ENCODE measurements at places on chromosomes 5 and 9.

GRCh38 chr9:114924327-114924726 is 6.1 kb downstream of the TNFSF8 start:
- DNase-seq, result no peak

GRCh38 chr9:83327323-83327722 is 210.9 kb downstream of the FRMD3 start:
- no peak for DNase-seq

- no peak for DNase-seq
Measured at GRCh38 chr5:33857037-33857436, 34.8 kb downstream of the ADAMTS12 start.

DNA sequence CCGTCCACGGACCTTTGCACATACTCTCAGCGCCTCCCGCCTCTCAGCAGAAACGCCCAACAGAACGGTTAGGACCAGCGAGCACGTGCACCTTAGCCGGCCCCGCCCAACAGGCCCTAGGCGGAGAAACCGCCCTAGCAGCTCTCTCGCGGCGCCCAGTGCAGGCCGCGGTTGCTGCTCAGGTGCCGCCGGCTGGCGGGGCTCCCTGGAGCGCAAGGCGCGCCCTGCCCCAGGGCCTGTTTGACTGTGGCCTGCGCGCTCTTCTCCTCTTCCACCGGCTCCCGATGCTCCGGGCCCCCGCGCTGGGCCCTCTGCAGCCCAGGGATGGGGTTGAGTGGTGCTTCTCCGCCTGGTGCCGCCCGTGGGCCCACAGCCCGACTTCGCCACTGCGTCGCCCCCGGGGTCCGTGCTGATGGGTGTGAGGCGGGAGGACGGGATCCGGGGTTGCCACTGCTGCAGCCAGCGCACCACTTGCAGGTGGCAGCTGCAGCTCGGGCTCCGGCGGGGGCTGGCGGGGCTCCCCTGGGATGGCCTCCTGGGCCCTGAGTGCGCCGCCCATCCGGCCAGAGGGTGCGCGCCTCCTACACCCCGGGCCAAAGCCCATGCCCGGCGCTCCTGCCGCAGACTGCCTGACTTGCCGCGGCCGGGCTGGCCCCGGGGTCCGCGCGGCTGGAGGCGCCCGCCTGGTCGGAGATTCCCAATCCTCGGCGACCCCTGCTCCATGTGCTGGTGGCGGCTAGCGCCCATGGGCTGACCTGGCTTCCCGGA is 1889.4 kb upstream of the CDH9 start:
- DNase-seq, result no peak

DNA sequence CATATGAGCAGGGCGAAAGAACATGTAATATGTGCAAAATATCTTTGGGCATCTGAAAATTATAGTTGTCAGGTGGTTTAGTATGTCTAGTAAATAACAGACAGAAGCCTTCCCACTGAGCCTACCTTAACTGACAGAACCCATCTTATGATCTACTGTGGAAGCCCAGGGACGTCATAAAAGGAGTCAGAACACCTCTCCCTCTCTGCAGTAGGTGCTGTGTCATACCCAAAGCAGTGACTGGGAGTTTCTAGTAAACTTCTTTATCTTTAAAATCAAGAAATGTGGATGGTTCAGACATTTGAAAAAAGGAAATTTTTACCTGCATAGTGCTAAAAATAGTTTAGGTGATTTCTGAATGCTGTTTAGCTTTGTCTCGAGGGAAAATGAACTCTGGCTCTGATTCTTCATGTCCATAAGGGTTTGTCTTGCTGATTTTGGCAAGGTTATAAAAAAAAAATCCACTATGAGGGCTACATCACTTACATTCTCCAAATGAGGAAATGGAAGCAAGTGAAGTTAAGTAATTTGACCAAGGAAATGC is 104.0 kb downstream of the NUDT12 start:
- DNase-seq, result no peak

GRCh38 chr9:69168709-69169217 is 5.3 kb upstream of the TJP2 start:
- DNase-seq, result peak; percentile 45

DNA sequence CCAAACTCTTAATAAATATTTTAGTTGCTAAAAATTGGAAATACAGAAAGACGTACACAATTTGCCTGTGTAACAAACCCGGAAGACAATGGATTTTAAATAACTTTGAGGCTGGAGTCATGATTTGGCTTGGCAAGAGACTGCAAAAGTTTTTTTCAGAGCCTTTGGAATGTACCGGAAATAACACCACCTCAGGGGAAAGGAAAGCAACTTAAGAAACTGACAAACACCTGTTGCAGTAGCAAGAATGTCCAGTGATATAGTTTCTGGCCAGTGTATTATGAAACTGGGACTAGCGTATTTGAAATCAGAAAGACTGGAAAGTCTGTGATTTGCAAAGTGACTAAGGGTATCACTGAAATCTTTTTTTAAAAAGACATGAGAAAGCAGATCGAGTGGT is 842 bp downstream of the MUSK start:
- DNase-seq, result no peak

- DNase-seq, result peak; percentile 39
Measured at GRCh38 chr5:119079318-119079921, 8.5 kb downstream of the DMXL1 start.

- DNase-seq, result no peak
Measured at GRCh38 chr5:67262206-67262605, 65.6 kb upstream of the CD180 start.

GRCh38 chr5:147084702-147085101 is 150.1 kb upstream of the STK32A start:
- DNase-seq, result no peak

DNA sequence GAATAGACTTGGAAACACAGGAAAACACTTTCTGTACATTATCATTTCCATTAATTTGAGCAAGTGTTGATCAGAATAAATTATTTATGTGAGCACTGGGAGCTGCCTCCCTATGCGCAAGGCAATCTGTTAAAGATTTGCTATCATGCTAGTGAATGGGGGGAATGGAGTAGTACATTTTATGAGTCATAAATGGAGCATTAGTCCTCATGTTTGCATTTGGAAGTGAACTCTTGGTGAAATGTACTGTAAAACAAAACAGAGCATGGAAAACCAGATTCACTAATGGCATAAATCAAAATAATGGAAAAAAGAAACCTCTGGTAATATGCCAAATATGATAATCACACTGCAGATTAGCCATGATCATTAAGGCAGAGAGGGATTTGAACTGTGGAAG is 40.5 kb upstream of the TMC1 start:
- DNase-seq, result no peak

DNA sequence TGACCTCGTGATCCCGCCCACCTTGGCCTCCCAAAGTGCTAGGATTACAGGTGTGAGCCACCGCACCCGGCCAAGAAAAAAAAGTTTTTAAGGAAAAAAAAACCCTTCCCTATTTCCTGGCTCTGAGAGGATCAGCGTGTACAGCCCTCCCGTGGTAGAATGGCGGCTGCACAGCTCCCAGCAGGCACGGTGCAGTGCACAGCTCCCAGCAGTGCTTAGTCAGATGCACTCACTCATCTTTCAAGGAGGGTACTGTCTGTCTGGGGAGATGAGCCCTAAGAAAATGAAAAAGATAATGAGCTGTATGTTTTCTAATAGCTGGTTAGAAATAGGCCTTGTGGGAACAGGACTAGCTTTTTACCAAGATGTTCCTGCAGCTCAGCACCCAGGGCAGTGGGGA is 36.7 kb upstream of the SLC2A8 start:
- DNase-seq, result no peak

DNA sequence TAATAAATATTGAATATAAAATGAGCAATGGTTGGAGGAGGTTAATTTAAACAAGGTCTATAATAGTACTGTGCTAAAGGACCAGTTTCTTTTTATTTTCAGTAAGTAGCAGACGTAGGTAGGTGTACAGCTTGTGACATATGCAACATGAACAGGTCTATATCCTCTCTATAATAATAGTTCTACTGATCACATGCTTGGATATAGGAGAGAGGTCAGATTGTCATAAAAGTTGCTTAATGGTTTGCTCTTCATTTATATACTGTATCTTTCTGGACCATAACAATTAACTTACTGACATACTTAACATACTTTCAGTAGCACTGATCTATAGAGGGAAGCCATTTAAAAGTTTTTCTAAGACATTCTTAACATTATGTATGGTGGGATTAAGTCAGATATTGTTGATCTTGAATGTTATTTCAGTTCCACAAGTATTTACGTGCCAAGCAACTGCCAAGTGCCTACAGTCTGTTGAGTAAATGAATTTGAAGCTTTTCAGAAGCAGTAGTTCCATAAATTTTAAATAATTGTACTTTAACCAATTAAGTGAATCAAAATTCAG is 68.0 kb downstream of the DENND4C start:
- no peak for DNase-seq

GRCh38 chr9:22169243-22169642 is 160.1 kb upstream of the CDKN2B start:
- no peak for DNase-seq

DNA sequence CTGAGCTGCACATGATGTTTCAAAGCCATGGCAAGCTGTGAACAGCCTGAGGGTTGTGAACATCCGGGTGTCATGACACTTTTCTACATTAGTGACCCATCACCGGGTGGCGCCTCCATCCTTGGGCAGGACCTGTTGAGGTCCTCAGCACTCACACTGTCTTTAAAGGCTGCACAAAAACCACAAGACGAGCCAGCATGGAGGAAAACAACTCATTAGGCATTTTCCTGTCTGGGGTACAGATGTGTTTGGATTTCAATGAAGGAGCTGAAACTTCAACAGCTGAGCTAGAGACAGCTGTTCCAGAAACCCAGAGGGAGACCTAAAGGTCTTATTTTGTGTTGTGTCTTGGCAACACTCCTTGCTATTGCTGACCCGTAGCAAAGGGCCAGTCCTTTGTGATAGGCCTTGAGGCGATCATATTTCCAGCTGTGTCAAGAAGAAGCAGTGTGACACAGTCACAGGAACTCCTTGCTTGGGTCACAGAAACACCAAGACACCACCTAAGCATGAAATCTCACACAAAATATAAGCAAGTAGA is 151.8 kb upstream of the VLDLR start:
- DNase-seq, result no peak

- no peak for DNase-seq
Measured at GRCh38 chr5:35608881-35609779, 8.5 kb upstream of the SPEF2 start.

DNA sequence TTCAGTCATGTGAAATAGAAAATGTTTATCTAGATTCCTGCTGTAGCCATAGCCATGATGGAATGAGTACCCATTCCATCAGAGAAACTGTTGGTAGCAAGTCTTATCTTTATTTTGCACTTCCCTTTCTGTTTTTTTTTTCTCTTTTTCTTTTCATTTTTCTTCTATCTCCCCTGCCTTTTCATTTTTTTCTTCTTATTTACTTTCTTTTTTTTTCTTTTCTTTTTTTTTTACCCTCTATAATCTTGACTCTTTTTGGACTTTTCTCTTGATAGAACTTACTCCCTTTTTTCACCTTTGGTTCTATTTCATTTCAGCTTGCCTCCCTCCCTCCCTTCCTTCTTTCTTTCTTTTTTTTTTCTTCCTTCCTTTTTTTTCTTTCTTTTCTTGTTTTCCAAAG is 15.4 kb downstream of the SLC25A46 start:
- no peak for DNase-seq

GRCh38 chr9:7216004-7216841 is 458.4 kb downstream of the KDM4C start:
- no peak for DNase-seq

- no peak for DNase-seq
Measured at GRCh38 chr5:67908126-67908765, 307.3 kb upstream of the PIK3R1 start.

- DNase-seq, result no peak
Measured at GRCh38 chr5:142825378-142826089, 55.4 kb downstream of the ARHGAP26 start.

DNA sequence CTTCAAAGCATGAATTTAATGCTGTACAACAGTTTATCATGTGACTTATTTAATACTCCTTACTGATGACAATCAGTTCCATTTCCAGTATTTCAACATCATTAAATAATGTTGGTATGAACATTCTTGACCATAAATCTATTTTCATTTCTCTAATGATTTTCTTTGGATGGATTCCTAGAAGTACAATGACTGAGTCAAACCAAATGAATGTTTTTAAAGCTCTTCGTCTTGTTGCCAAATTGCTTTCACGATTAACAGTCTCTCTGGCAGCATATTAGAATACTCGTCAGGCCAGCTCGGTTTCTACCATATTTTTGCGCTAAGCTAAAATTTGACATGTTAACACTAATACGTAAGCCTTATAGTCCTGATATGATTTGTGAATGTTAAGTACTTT is 197.0 kb downstream of the TRPM3 start:
- DNase-seq, result no peak

- no peak for DNase-seq
Measured at GRCh38 chr9:75365196-75365595, 276.9 kb downstream of the OSTF1 start.

- no peak for DNase-seq
Measured at GRCh38 chr5:60295423-60295822, 401.9 kb upstream of the PDE4D start.

DNA sequence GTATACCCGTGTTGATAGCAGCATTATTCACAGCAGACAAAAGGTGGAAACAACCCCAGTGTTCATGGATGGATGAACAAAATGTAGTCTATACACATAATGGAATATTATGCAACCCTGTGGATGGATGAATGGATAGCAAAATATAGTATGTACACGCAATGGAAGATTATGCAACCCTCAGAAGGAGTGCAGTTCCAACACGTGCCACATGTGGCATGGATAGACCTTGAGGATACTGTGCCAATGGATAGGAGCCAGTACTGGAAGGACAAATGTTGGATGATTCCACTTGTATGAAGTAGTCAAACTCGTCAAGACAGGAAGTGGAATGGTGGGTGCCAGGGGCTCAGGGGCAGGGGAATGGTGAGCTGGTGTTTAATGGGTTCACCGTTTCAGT is 44.9 kb downstream of the PLEKHG4B start:
- no peak for DNase-seq

DNA sequence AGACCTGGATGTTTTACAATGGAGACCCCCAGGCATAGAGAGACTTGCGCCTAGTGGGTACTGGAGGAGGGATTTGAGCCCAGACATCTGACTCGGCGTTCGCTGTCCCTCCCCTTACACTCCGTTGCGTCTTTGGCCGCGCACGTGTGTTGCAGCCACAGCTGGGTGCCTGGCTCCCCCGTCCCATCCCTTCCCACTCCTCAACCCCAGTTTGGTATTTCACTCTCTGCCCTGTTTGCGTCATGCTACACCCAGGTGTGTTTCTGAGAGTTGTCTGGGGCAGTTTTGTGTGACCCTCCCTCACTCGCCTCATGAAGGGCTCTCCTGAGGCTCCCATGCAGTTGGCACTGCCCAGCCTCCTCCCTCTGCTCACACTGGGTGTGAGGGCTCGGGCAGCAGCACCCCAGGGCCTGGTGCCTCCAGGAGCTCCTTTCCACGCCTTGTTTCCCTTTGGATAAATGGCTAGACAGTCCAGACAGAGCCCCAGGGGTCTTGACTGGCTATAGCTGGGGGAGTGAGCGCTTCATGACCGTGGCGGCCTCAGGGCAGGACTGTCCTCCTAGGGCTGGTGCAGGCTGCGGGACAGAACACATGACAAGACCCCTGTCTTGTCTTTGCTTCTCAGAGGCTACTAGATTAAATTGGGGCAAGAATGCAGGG is 13.6 kb downstream of the TCF7 start:
- no peak for DNase-seq

- DNase-seq, result peak; percentile 63
Measured at GRCh38 chr5:111072949-111073682, 1.6 kb downstream of the TSLP start.
